Activated CD8-positive, alpha-beta memory T cell treated with anti-CD3 and anti-CD28 coated beads, Interleukin-2, amount 50 U/mL, for 48 hours (primary cell): ENCODE measurements at places on chromosomes 4 and X.

- DNase-seq: no peak
Measured at GRCh38 chr4:47340914-47341313, 122.6 kb downstream of the COMMD8 start.

GRCh38 chr4:37970702-37971101, 10.5 kb downstream of the PTTG2 start:
- peak; percentile 69 for DNase-seq

GRCh38 chrX:52923781-52924241, 26.7 kb downstream of the FAM156B start:
- DNase-seq: no peak

GRCh38 chr4:99885063-99885664, 9.1 kb downstream of the LAMTOR3 start:
- DNase-seq: no peak

DNA sequence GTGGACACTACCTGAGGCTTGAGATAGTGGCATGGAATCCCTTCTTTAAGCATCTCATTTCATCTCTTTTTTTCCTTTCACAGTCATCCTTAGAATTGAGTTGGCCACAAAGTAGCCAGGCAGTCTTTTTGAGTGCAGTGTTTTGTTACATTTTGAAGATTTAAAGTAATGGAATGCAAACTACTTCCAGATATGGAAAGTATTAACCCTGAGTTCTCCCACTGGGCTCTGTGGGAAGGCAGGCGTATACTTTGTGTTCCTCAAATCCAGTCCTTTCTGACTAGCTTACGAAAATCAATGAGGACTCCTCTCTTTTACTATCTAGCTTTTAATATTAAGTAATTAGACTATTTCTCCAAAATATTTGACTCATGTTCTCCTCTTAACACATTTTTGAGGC, 29.9 kb downstream of the PCDH10 start:
- no peak for DNase-seq

- no peak for DNase-seq
Measured at GRCh38 chr4:8860096-8860891, 11.3 kb downstream of the HMX1 start.

DNA sequence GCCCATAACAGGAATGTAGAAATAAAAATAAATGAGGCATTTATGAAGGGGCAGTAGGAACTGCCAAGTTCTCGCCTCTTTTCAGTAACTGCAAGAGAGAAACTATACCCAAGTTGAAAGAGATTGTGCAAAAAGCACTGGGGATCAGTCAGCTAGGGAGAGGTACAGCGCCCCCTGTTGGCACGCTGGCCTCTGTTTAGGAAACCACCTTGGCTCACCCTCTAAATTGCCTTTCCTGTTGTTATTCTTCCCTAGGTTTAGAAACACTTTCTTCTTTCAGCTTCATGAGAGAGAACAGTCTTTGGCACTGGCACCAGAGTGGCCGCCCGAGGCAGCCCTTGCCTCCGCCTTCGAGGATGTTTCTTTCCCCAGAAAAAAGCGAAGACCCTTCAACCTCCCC, 348.5 kb downstream of the MID1IP1 start:
- DNase-seq: peak; percentile 83

DNA sequence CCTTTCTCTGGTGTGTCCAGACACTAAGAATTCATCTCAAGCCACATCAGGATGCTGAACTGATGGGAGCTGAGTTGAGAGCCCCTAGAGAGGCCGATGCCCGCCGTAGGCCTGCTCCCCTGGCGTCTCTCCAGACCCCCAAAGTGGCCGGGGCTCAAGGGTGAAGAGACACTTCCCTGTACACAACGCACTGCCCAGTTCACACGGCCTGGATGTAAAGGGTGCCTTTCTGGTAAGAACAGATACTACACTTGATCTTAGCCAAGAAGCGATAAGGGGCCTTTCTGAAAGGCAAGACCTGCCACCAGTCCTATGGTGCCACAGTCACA, 5.1 kb upstream of the TREX2 start:
- no peak for DNase-seq

DNA sequence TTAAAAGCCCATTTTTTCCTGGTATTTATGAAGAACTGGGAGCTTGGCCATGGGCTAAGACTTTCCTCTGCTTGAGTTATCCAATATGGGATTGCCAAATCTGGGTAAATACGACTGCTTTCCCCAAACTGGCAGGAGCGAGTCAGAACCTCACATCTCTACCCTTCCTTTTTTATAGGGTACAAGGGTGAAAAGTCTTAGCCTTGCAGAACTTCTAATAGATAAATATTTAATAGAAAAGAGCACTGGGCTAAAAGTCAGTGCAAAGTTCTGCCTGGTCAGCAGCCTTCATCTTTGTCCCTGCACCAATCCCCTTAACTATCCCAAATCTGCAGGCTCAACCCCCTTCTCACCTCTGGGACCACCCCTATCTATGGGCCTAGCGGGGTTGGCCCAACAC, 61.6 kb upstream of the ACSL1 start:
- no peak for DNase-seq

GRCh38 chr4:174538123-174538875, 16.0 kb upstream of the HPGD start:
- no peak for DNase-seq

DNA sequence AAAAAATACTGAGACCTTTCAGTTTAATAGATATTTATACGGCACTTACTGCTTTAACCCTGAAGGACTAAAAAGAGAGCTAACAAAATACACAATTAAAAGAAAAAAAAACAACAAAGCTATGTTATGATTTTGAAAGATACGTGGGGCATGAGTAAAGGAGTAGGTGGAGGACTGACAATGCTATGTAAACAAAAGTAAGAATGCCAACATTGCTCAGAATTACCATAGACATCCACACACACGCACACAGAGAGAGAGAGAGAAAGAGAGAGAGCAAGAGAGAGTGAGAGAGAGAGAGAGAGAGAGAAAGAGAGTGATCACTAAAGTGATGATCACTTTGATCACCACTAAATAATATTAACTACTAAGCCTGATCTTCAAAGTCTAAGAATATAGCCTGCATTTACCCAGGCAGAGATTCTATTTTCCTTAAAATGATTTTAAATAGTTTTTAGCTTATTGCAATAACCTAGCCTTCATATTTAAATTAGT, 313.9 kb upstream of the SPANXN4 start:
- DNase-seq: no peak

DNA sequence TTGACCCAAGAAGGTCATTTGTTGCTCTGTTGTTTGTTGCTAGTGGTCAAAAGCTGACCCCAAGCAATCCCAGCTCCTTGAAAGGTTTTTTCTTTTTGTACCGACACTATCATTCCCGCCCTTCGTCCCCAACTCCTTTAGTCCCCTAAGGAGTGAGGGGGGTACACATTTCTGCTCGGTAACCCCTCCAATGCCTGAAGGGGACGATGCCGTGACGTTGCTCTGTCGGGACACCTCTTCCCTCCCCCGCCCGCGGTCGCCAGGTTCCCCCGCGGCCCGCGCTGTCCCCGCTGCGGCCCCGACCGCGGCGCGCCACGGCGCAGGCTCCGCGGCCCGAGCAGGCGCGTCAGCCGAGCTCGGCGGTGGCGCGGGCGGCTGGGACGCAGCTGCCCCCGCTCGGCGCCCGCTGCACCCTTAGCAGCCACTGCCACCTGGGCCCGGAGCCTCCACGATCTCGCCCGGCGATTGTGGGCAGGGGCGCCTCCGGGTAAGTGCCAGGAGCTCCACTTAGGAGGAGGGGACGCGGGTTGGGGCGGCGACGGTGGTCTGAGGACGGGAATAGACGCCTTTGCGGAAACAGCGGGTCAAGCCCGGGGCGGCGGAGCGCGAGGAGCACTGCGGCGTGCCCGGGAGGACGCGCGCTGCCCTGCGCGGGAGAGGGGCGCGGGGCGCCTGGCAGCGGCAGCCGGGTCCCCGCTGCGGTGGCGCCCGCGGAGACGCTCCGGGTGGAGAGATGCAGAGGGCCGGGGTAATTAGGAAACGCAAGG, at the start of gene GLRB:
TSS of gene GLRB (plus strand) at position 340 of the 767 bp plus-strand sequence. CDS start 1,875 bp downstream, outside the sequence.
- no peak for DNase-seq

DNA sequence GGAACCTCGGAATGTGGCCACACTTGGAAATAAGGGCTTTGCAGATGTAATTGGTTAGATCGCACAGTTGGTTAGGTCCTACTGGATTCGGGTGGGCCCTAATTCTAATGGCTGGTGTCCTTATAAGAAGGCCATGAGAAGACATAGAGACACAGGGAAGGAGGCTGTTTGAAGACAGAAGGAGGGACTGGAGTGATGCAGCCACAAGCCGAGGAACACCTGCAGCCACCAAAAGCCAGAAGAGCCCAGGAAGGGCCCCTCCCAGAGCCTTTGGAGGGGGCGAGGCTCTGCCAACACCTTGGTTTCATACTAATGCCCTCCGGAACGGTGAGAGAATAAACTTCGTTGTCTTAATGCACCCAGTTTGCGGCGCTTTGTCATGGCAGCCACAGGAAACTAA, 47.0 kb downstream of the EVC start:
- no peak for DNase-seq

GRCh38 chr4:52791936-52792335, 40.7 kb upstream of the ERVMER34-1 start:
- no peak for DNase-seq

DNA sequence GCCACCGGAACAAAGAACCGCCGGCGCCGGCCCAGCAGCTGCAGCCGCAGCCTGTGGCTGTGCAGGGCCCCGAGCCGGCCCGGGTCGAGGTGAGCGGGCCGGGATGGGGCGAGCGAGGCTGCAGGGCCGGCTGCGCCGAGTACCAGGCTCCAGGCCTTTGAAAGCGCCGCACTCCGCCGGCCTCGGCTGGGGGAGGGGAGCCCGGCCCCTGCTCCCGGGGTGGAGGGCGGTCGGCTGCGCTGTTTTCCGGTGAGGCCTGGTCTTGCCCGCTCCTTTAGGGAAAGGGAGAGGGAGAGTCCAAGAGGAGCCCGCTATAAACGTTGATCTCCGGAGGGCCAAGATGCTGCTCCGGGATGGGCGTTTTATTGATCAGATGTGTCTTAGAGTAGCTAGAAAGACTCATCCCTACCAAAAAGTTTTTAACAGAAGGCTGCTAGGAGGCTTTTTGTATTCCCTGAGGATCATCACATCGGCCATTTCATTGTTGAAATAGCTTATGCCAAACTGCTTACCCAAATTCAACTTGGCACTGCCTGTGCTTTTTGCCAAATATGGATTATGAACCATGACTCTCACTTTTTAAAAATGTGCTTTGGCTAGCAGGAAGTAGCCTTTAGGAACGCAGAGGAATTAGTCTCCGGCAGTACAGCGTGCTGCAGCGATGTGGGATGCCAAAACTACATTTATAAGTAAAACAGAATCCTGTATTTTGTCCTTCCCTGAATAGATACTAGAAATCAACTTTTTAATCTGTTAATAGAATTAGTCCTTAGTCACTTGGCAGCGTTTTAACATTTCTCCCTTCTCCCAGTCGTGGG, 760 bp downstream of the TMEM165 start:
- peak; percentile 71 for DNase-seq

GRCh38 chrX:21305799-21306336, 68.3 kb upstream of the CNKSR2 start:
- no peak for DNase-seq

DNA sequence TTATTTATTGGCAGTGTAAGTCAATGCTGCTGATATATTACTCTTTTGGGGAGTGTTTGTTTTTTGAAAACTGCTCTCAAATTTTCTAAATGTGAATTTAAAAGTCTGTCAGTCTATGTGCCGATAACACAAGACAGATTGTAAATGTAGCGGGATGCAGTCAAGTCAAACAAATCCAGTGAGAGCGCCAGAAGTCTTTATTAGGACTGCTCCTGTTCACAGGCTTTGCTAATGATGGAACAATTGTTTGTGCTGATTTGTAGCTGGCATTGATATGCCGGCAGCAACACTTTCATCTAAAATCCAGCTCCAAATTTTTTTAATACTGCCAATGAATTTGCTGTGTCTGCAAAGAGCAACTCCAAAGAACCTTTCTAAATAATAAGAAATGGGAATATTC, 78.7 kb upstream of the TET2 start:
- DNase-seq: no peak

DNA sequence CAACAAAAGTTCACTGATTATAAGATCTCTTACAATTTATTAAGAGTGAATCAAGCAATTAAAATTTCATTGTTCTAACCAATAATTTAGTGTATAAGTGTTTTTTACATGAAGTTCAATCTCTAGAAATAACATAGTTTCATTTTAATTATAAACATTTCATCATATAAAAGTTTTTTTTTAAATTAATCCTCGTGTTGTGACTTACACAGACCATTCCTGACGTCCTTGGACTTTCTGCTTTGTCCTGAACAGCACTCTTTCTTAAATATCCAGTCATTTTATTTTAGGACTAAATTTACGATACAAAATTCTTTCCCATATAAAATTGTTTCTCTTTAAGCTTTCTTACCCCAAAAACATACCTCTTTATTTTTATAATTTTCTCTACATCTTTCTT, 841.7 kb upstream of the POU3F4 start:
- DNase-seq: no peak

- DNase-seq: no peak
Measured at GRCh38 chr4:92182736-92183407, 120.9 kb upstream of the GRID2 start.

DNA sequence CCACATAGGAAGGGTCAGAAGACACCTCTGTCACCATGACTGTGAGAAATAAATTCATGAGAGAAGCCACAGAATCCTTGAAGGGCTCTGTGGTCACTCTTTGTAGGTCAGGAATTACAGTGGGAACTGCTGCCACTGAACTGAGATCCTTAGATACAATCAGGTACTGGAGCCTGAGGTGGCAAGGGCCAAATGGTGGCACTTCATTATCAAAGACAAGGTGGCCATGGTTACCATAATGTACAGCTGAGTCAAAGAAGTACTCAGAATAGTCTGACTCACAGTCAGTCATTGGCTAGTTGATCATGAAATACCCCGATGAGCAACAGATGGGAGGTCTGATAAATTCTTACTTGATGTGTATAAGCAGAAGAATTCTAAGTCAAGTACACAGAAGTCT, 131.9 kb downstream of the RTL3 start:
- DNase-seq: no peak

DNA sequence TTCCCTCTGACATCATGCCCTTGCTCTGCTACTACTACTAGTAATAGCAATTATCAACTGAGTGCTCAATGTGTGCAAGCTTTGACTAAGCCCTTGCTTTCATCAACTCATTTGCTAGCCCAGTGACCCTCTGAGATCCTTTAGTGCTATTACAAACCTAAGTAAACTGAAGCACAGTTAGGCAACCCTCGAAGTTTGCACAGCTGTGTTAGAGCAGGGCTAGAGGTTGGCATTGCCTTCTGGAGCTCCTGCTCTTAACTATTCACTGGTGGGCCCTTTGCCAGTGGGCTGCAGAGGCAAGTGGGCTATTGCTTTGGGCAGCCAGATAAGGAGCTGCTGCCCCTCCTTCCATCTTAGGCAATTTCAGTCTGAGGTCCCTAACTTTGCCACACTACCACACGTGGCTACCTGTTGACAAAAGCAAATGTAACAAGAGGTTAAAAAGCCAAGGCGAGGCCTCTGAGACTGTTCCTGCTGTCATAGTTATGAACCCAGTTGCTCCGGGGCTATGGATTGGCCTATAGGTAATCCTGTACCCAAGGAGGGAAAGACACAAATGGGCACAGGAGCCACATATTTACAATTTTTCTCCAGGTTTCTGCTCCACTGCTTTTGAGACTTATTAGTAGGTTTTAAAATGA, 41.5 kb upstream of the ANKRD50 start:
- DNase-seq: no peak
